ENCODE measurements at places on chromosomes 3 and 15.

GRCh38 chr3:117427081-117427480, 717.5 kb downstream of the TUSC7 start:
- DNase-seq: no peak

GRCh38 chr3:2790266-2790815, 319.8 kb downstream of the IL5RA start:
- DNase-seq: no peak

- no peak for DNase-seq
Observed at GRCh38 chr15:33722005-33722672, 246.2 kb upstream of the CHRM5 start.

DNA sequence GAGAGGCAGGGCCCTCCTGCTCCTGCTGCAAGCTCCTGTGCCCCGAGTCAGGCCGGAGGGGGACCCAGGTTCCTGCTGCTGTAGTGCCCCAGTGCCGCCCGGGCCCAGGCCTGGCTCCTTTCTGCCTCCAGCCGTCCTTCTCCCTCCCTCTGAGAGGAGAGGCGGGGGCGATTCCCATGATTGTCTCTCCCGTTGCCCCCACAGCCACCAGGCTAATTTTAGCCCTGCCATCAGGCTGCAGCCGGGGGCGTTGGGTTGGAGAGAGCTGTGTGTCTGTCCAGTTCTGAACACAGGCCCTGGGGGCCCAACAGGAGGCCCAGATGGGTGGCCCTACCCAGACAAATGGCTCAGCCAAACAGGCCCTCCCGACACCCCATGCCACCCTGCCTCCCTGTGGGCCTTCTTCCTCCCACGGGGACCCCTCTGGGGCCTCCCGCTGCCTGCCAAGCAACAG, 214.8 kb downstream of the TBC1D2B start:
- DNase-seq: no peak

DNA sequence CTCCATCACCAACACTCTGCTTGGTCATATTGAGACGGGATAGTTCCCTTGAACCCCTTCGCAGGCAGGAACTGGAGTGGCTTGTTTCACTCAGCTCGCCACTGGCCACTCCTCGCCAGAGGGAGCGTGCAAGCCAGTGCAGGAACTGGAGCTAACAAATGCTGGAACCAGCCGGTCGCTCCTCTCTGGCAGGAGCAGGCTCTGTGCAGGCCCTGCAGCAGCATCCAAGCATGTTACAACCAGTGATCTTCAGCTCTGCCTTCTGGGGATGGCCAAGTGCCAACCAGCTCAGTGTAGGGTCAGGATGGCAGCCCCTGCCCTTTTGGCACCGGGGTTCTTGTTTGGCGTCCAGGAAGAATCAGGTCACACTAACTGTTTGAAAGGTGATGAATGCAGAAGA, 329.0 kb upstream of the AZI2 start:
- DNase-seq: no peak

DNA sequence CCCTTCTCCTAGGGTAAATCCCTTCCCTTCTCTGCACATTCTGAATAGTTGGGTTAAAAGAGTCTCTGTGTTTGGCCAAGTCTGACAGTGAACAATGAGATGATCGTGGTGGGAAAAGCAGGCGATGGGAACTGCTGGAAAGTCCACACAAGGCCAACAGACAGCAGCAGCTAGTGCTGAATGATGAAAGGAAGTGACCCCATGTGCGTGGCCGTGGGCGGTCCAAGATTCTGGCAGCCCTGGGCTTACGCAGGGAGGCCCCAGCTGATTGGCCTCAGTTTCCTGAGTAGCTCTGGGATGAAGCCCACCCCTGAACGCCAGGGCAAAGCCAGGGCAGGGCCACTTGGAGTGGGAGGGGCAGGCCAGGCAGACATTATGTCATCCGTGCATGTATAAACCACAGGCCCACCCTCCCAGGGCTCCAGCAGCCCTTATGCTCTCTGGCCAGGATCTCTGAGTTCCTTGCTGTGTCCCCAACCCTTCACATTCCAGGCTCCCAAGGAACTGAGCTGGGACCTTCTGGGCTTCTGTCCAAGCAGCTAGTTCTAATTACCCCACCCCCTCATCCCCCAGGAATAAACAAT, 57.8 kb downstream of the CDC25A start:
- DNase-seq: no peak

DNA sequence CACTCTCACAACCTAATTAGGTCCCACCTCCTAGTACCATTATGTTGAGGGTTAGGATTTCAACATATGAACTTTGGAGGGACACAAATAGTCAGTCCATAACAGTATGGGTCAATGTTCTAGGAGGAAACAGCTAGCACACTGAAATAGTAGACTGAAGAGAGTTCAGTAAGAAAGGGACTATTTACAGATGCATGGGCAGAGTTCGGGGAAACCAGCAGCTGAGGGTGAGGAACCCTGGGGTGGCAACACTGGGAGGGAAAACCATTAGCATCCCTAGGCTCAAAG, 78.0 kb upstream of the PXYLP1 start:
- DNase-seq: no peak

DNA sequence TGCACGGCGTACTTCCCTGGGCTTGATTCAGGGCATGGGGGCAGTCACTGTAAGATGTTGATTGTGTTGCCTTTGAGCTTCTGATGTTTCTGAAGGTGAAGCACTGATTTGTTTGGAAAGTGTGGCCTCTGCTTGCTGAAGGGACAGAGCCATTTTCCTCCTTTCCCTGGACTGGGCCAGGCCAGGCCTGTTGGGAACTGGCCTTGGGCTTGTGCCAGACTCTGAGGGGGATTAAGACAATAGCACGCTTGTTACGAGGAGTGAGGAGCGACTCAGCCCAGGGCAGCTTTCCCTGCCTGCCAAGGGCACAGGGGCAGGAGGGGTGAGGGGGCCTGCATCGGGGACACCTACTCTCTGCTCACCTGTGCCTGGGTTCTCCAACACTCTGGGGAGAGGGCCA, 42.9 kb downstream of the LINGO1 start:
- DNase-seq: no peak

- DNase-seq: no peak
Observed at GRCh38 chr15:70967646-70968045, 75.0 kb downstream of the LRRC49 start.

DNA sequence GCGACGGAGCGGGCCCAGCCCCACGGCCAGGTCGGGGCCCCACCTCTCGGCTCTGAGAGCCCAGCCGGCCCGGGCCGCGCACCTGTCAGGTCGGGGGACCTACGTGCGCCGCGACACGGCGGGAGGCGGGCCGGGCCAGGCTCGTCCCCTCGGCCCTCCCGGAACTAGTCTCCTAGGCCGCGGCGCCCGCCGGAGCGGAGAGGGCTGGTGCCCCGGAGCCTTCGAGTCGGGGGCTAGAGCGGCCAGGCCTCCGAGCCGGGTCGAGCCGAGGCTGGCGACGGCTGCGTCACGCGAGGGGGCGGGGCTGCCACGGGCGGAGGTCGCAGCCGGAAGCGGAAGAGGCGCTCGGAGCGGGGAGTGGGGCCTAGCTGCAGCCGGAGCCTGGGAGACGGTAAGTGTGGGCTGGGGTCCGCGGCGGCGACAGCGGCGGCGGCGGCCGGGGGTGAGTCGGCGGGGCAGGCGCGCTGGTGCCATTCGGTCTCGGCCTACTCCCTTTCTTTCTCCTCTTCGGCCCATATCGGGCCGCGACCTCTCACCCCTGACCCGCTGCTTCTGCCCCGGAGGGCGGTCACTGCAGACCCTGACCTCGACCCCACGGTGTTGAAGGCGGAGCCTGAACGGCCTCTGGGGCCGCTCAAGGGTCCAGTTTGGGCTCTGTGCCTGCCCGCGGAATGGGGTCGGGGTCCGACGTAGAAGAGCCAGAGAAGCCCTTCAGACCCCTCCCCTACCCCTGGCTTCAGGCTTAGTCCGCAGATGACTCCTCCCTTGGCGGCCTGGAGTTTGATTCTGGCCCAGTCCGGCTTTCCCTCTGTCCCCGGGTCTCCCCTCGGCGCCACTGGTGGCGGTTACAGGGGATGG, at the start of gene CLK3:
Gene CLK3, plus strand, starts transcription at position 329 of the 858 bp plus-strand sequence. CDS start 3,361 bp downstream, outside the sequence.
- peak; percentile 96 for DNase-seq
